ENCODE measurements at places on chromosomes 16 and 17.

DNA sequence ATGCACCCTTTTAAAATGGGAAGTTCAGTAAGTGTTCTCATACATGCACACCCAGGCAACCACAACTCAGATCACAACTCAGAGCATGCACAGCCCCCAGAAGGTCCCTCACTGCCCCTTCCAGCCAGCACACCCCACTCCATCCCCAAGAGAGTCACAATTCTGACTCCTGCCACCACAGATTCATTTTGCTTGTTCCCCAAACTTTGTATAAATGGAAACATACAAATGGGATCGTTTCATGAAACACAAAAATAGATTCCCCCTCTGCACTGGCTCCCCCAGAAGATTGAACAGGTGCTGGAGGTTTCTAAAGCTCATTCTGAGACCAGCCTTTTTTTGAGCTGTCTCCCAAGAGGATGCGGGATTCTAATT is 3.3 kb upstream of the TNFRSF13B start:
- DNase-seq = no peak

DNA sequence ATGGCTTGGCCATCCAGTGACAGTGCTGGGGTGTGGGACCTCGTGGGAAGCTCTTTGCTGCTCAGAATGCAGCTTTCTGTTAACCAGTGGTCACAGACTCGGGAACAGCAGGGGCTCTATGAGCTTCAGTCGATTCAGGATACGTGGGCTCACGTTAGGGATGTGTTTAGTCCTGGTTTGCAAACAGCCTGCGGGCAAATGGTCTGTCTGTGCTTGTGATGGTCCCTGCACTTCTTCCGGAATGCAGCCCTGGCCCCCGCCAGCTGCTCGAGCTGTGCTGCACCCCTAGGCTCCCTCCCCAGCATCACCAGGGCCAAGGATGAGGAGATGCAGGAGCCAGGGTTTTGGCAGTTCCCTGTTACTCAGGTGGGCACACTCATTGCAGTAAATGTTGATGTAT is 172.8 kb upstream of the CHMP6 start:
- DNase-seq = no peak

DNA sequence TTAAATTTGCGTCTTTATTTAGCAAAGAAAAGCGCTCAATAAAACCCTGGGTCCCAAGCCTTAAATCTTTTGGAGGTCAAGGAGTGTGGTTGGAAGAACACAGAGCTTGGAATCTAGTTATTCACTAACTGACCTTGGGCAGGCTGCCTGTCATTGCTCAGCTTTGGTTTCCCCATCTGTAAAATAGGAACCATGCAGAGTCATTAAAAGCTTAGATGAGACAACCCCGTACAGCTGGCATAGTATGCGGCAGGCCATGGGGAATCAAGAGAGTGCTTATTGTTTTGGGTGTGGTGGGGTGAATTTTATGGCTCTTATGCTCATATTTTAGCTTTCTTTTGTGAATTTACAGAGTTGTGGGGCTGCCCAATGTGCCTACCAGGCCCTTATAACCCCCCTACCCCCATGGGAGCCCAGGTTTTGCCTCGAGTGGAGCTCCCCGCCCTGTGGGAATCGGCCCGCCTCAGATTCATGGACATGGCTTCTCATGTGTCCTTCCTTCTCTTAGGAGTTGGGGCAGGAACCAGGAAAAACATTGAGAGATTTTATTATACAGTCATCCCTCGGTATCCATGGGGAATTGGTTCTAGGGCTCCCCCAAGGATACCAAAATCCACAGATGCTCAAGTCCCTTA is 113.5 kb downstream of the CLEC16A start:
- DNase-seq = no peak

DNA sequence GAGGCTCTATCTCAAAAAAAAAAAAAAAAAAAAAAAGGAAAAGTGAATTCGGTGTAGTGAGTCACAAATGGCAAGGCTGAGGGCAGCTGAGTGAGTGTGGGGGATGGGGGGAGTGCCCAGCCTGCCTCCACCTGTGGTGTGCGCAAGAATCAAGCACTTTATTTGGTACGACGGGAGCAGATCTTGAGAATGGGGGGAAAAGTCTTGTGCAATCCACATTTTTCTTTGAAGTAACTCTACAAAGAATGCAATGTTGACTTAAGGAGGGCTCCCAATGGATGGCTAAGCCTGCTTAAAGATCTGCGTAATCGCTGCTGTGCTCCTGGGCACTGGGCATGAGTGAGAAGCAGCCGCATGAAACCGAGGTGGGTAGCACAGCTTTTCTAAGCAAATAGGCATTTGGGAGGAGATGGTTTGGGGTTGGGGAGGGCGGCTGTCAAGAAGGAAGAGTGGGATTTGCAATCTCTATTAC is 28.2 kb downstream of the ATP2C2 start:
- DNase-seq = no peak

GRCh38 chr16:63945806-63946205 is 1176.1 kb downstream of the CDH11 start:
- DNase-seq = no peak

GRCh38 chr16:74862743-74863244 is 88.2 kb upstream of the FA2H start:
- no peak for DNase-seq

DNA sequence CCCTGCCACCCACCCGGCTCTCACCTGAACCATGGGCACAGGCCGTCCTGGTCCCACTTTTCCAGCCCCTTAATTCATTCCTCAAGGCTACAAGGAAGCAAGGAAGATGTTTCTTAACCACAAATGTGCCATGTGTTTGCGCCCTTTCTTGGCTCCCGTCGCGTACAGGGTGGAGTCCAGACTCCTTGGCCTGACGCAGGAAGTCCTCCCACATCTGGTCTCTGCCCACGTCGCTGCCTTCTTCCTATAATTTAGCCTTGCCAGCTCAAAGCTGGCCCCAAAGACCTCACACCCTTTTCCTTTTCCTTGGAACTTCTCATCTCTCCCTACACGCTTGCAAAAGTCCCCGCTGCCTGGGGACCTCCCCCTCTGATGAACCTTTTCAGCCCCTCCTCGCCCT is 38.8 kb upstream of the BHLHA9 start:
- no peak for DNase-seq

DNA sequence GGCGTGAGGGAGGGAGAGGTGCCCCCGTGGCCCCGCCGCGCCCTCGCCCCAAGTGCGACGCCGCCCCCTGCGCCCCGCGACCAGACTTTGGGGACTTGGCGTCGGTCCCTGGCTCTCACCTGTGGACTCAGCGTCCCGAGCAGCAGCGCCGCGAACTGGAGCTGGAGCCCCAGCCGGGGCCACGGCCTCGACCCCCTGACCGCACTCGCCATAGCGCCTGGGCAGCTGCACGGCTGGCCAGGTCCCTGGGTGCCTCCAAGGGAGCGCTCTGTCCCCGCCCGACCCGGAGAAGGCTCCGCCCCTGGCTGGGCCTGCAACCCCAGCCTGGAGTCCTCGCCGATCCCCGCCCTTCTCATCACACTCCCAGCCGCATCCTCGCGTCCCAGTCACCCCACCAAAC is at the start of gene ERN2:
Gene ERN2, minus strand, starts transcription at position 247 of the 400 bp plus-strand sequence. Its CDS starts 35 bp downstream, at position 212.
- no peak for DNase-seq

- no peak for DNase-seq
Measured at GRCh38 chr17:38510421-38511149, 82.3 kb downstream of the ARHGAP23 start.

- no peak for DNase-seq
Measured at GRCh38 chr16:25707982-25708583, 16.3 kb downstream of the HS3ST4 start.

DNA sequence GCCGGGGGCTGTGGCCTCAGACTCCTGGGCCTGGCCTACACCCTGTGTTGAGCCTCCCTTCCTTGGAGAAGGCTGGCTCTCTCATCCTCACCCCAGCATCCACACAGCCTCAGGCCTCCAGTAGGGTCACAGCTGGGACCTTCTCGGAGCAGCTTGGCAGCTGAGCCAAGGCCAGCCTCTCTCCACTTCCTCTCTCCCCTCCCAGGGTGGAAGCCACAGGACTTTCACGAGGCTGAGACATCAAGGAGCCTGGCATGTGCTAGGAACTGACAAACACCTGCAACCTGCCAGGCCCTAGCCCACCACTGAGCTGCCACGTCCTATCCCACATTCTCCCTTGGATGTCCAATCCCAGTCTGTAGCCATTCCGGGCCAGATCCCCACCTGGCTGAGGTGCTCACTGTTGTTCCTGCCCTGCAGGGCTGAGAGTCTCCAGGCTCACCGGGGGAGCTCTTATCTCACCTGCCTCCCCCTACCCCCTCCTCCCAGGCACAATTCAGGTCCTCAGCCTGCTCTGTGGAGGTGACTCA is 3.1 kb downstream of the MMP15 start:
- DNase-seq = no peak

- no peak for DNase-seq
Measured at GRCh38 chr16:929227-930073, 41.3 kb downstream of the LMF1 start.

DNA sequence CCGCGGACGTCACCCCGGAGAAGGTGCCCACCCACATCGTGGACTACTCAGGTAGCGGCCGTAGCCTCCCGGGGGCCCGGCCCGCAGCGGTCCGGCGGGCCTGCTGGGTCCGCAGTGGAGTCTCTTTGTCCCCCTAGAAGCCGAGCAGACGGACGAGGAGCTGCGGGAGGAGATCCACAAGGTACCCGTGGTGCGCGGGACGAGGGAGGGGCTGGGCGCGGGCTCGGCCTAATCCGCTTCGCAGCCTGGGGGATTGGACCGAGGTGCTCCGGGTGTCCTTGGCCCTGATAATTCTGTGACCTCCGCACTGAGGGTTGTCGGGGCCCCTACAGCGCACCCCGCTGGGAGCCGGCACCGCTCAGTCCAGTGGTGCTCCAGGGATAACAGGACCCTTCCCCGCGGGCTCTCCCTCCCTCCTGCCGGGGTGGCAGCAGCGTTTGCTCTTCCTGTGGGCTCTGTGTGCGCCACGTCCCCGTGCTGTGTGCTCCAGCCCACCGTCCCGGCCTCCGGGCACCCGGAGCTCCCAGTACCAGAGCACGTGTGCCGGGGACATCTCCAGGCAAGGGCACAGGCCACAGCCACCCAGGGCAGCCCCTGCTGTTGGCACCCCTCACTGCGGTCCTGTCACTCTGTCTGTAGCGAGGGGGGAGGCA is 713 bp downstream of the RHOT2 start:
- DNase-seq = no peak

- no peak for DNase-seq
Measured at GRCh38 chr16:77553130-77553529, 118.3 kb upstream of the ADAMTS18 start.

DNA sequence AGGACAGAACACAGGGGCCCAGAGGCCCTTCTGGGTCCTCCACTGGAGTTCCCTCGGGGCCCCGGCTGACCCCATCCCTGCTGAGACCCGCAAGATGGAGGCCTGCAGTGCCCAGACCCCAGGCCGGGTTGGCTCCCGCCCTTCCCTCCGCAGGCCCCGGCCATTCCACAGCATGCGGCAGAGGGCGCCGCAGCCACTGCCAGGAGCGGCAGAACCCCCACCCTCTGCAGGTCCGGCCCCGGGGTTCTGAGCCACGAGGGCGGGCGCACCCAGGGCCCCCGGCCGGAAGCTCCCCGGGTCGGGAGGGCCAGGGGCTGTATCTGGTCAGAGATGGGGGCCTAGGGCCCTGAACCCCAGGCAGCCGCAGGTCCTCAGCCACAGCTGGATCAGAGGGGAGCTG is 2.4 kb upstream of the PERCC1 start:
- no peak for DNase-seq

- DNase-seq = no peak
Measured at GRCh38 chr17:79913451-79913850, 74.2 kb upstream of the CBX4 start.

- DNase-seq = no peak
Measured at GRCh38 chr16:55900616-55901393, 25.6 kb upstream of the CES5A start.

DNA sequence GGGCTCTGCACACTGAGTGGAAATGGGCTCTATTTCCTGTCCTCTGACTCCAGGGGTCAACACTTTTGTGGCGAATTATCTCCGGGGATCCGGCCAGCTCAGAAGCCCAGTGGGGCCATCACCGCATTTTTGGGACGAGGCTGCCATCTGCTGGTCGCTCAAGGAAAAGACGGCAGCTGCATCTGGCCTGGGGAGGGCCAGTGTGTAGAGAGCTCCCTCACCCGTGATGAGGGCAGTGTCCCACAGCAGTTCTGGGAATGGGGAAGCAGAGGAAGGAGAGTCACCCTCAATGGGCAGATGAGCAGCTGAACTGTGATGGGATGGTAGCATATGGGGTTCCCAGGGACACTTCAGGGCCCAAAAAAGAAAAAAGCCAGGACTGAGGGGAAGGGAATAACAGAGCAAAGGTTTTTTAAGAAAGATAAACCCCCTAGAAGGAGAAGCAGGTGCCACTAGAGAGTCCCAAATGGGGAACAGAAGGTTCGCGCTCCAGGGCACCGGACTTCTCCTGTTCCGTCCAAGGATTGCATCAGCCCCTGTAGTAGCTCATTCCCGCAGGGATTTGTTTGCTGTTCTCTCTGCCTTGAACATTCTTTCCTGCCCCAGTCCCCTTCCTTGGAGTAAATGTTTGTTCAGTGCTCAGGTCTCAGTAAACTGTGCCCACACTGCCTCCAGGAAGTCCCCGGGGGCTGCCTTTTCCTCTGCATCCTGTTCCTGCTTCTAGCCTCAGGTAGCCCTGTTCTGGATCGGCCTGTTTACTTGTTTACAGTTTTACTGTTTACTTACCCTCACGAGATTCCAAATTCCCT is 9.3 kb upstream of the ABCC12 start:
- DNase-seq = peak; percentile 43

DNA sequence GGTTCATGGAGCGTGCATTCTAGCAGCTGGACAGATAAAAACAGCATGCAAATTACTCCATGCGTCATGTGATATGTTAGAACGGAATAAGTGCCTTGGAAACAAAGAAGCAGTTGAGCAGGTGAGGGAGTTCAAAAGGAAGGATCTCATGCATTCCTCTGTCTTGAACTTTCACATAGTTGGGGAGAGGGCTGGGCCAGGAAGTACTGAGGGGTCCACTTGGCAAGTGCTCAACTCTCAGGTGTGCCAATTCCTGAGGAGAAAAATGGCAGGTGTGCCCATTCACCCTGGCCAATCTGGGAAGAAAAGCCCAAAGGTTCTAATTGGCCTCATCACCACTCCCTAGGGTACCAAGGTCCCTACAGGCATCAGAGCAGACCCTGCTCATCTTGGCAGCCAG is 67.7 kb downstream of the CES1 start:
- DNase-seq = no peak

DNA sequence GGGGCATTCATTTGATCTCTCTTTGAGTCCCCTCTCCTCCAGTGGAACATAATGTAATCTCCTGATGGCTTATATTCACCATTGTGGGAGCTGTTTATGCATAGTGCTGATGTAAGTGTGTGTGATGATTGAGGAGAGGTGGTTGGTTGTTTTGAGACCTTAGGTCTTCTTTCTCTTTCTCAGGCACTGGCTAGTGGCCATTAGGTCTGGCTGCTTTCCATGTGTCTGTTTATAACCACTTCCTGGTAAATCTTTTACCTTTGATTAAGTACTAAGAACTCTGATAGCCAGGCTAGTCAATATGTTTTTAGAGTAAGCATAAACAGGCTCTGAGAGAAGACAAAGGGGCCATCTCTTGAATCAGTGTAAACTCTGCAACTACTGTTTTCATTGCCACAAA is 27.9 kb downstream of the VAT1L start:
- DNase-seq = no peak

DNA sequence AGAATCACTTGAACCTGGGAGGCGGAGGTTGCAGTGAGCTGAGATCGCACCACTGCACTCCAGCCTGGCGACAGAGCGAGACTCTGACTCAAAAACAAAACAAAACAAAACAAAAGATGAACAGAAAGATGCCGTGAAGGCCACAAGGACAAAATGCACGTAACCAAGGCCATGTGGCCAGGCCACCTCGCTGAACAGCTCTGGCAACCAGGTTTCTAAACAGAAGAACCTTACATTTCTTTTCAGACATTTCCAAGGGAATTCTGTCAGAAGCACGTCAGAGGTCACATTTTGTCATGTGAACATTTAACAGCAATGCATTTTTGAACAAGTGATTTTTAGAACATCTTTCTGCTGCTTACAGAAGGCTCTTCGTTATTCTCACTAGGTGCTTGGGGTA is 28.8 kb downstream of the USP22 start:
- DNase-seq = no peak

All from T follicular helper cell (primary cell).